Endothelial cell of umbilical vein (primary cell): ENCODE measurements at places on chromosomes 3 and 15.
A peak's percentile ranks its signal among the peaks of the same experiment; 100 is the strongest.

GRCh38 chr15:67558502-67558901 is 16.0 kb downstream of the MAP2K5 start:
- no peak for DNase-seq

GRCh38 chr3:44525060-44525459 is 29.9 kb upstream of the ZKSCAN7 start:
- DNase-seq, result no peak

- peak; percentile 17 for DNase-seq
Measured at GRCh38 chr3:30245858-30246622, 360.4 kb upstream of the TGFBR2 start.

DNA sequence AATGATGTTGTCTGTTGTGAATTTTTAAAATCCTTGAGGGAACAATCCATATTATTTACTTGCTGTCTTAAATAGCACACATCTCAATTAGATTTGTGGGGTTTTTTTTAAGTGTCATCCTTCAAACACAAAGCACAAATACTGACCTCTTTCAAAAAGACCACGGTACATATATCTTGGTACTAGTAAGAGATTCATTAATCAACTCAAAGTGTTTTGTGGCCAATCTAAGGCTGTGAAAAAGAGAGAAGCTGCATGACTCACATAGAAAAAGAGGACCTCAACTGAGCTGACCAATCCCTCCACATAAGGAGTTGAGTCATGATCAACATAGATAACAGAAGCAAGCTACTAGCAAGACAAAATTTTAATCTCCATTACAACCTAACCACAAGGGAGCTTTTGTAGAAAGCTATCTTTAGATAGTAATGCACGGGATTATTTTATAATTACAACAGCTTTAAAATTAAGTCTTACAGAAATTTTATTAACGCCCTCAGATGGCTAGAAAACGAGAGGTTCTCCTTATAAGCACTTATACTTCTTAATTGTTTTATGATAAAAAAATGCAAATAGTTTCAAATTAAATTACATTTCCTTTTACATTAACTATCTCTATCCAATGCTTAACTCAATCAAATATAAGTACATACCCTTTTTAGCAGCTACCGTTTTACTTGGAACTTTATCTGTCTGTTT is 60.5 kb downstream of the TOP2B start:
- DNase-seq, result peak; percentile 32

GRCh38 chr15:44550256-44550655 is 13.3 kb downstream of the EIF3J start:
- peak; percentile 58 for DNase-seq
